Pulmonary artery endothelial cell (primary cell): ENCODE measurements at places on chromosomes 2 and 18. TPM values are rescaled to one million over a fixed set of nuclear protein-coding genes. Genes with fewer than 3 reads are reported as not detected.

ONECUT2 gene
- under 0.01 and 0.04 TPM in 2 replicates for total RNA-seq

UGT1A10 gene
- not detected in 2 replicates for total RNA-seq

- no peak for DNase-seq
Observed at GRCh38 chr18:74148543-74149070, 284 bp downstream of the TIMM21 start.

- DNase-seq = no peak
Observed at GRCh38 chr18:49168281-49168985, 217.7 kb upstream of the SMAD7 start.

GRCh38 chr2:46720592-46721185 is 194.9 kb downstream of the MCFD2 start:
- DNase-seq = no peak

LRRFIP1 gene
- total RNA-seq = 127 and 152 TPM in 2 replicates

DOCK10 gene
- 21.9 and 25.4 TPM in 2 replicates for total RNA-seq

HAAO gene
- 0.18 and 0.20 TPM in 2 replicates for total RNA-seq

GRCh38 chr18:57644540-57644939 is 22.9 kb upstream of the NARS1 start:
- DNase-seq = no peak

GAL3ST2 gene
- not detected in 2 replicates for total RNA-seq

- DNase-seq = no peak
Observed at GRCh38 chr2:10303694-10304378, 1.1 kb downstream of the HPCAL1 start.

C2orf80 gene
- not detected in 2 replicates for total RNA-seq

EFEMP1 gene
- 3,607 and 5,886 TPM in 2 replicates for total RNA-seq

- DNase-seq = no peak
Observed at GRCh38 chr2:101882769-101883307, 108.9 kb upstream of the IL1R2 start.

DNA sequence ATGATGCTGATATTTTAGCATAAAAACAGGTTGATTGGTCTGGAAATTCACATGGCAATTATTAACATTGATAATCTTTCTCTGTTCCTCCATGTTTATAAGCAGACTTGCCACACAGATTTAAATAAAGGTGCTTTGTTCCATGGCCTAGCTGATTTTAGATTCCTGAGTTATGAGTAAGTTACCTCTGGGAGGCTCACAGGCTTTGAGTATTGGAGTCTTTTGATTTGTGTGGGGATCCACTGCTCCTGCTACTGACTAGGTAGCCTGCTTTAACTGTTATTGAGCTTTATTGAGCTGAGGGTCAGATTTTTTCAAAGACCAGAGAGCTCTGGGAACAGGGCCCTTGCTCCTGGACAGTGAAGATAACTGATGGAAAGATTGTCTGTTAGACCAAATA is 166.1 kb downstream of the ANKRD30B start:
- DNase-seq = no peak

TTC27 gene
- total RNA-seq = 26.5 and 34.1 TPM in 2 replicates

CYP26B1 gene
- 0.13 and 0.78 TPM in 2 replicates for total RNA-seq

DNA sequence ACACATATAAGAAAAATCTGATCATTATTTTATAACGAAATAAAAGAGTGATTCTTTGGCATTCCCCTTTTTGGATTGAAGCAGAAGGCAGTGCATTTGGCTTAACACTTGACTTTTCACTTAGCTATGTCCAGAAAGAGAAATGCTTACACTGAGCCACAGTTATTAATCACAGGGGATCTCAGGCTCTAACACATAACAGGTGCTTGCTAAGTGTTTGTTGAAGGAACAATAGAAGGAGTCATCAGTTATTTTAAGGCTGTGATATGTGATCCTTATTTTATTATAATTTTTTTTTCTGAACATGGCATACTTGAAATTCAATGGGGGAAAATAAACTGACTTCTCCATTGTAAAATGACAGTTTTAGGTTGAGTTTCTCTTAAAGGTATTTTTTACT is 209.5 kb downstream of the UBE2E3 start:
- DNase-seq = no peak

GRCh38 chr18:46054956-46055837 is 16.9 kb downstream of the PSTPIP2 start:
- no peak for DNase-seq

FN1 gene
- 3,105 and 3,178 TPM in 2 replicates for total RNA-seq

LRRC30 gene
- not detected in 2 replicates for total RNA-seq

DNA sequence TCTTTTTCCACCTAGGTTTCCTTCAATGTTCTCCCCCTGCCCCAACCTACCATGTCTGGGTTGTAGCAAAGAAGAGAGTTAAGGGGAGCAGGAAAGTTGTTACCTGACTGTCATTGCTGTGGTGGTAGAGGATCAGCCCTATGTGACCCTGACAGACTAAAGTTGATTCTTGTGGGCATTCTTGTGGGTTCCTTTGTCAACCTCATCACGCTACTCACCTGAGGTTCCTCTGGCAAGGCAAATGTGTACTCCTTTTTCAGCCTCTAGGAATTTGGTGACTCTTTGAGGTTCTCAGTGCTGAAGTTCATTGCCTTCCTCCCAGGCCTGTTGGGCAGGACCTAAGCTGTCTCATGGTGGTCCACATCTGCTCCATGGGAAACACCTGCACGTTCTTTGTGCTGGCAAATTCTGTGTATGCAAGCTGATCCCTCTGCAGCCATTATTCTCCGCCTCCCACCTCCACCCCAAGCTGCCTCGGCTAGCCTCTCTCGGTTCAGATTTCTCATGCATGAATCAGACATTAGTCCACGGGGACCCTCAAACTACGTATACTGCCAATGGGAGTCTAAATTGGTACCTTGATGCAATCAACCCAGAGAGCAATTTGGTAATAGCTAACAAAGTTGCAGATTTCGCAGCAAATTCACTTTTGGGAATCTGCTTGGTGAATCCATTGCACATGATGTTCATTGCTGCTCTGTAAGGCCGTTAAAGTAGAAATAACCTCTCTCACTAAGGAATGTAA is 1.5 kb upstream of the GMCL1 start:
- no peak for DNase-seq

- no peak for DNase-seq
Observed at GRCh38 chr2:119173556-119174060, 15.1 kb upstream of the C1QL2 start.

TRABD2A gene
- 0.59 and 0.92 TPM in 2 replicates for total RNA-seq

TMEM185B gene
- total RNA-seq = 27.4 and 31.3 TPM in 2 replicates

- DNase-seq = no peak
Observed at GRCh38 chr2:219542931-219543595, 546 bp downstream of the CHPF start.

- DNase-seq = no peak
Observed at GRCh38 chr18:36811955-36812354, 16.8 kb downstream of the TPGS2 start.

- no peak for DNase-seq
Observed at GRCh38 chr2:23412556-23413155, 27.7 kb downstream of the KLHL29 start.

GRCh38 chr18:61334491-61334850 is 1.2 kb downstream of the CDH20 start:
- DNase-seq = no peak

HOXD1 gene
- 0.07 TPM in 1 of 2 replicates, not detected in the other for total RNA-seq

- no peak for DNase-seq
Observed at GRCh38 chr2:238699307-238700116, 148.4 kb upstream of the TWIST2 start.

PREPL gene
- total RNA-seq = 19.3 and 37.9 TPM in 2 replicates

DNA sequence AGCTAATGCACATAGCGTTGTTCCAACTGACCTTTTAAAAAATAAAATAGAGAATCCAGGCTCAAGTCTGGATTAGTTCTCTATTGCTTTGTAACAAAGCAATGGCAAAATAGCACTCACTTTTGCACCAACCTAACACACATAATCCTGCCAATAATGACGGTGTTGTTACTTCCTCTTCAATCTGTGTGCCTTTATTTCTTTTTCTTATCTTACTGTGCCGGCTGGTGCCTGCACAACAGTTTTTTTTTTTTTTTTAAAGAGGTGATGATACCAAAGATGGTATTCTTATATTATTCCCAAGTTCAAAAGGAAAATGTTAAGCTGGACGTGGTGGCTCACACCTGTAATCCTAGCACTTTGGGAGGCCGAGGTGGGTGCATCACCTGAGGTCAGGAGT is 3.4 kb downstream of the PLB1 start:
- no peak for DNase-seq

ATP8B1 gene
- 85.1 and 108 TPM in 2 replicates for total RNA-seq

ALKAL2 gene
- total RNA-seq = not detected in 2 replicates

DNA sequence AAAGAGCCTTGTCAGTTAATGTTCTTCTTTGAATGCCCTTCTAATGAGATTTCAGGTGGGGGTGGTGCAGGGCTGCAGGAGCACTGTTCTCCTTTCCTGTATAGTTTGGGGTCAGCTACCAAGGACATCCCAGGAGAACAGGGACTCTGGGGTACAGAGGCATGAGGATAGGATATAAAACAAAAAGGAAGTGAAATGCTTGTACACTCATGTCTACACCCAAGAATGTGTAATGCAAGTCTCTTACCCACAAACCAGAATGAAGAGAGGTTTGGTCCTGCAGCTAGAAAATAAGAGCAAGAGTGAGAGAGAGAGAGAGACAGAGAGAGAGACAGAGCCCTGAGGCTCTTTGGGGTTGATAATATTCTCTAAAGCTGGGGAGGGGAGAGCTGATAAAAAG is 151.8 kb upstream of the KCTD1 start:
- DNase-seq = no peak

DNA sequence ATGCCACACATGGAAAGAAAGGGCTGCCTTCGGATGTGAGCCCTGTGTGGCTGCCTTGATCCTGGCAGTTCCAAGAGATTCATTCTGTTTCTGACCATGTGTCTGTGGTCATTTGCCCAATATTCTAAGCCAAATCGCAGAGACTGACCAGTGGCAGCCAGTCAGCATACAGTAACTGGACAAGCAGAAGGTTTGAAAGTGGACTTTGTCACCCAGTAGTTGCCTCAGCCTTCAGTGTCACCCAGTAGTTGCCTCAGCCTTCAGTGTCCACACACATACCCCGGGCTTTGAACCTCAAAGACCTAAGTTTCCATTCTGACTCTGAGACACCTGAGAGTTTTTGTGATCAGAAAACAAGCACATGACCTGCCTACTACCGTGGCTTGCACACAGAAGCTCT is 5.0 kb downstream of the RFX8 start:
- DNase-seq = no peak
